GM13977 (cell line): ENCODE measurements at places on chromosomes 2 and 18.
A peak's percentile ranks its signal among the peaks of the same experiment; 100 is the strongest.

DNA sequence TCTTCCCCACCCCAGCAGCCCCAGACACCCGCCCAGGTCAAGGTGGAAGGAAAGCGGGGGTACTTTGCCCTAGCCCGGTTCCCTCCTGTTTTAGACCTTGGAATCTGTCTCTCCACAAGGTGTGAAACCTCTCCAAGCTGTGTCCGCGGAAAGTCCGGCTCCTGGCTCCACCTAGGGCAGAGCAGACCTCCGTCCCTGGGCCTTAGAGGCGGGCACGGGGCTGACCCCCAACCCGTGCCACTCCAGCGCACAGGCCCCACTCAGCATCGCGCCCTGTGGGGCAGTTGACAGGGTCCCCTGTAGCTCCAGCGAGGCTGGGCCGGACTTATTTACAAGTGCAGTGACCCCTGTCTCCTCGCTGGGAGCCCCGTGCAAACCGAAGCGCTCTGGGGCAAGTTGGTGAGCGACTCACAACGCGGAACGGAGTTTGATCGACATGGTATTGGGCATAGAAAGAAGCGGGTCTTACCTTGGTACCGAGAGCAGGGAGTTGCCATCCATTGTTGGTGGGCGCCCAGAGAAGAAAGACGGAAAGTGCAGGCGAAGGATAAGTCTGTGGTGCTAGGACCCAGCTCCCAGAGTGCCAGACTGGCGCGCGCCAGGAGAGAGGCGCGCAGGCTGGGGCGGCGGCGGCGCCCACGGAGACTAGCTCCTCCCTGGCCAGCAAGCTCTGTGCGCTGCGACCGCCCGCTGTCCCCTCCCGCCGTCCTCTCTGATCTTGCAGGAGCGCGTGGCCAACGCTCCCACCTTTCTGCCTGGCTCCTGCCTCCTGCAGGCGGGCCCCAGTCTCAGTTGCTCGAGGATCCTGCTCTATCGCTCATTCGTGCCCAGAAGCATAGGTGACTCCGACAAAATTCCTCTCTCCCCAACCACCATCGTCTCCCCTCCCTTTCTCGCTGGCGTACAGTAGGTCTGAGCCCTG is at the start of gene SPHKAP:
Gene SPHKAP (minus strand): TSS at position 590 of the 922 bp plus-strand sequence. CDS start 89 bp downstream, at position 501.
- no peak for DNase-seq

DNA sequence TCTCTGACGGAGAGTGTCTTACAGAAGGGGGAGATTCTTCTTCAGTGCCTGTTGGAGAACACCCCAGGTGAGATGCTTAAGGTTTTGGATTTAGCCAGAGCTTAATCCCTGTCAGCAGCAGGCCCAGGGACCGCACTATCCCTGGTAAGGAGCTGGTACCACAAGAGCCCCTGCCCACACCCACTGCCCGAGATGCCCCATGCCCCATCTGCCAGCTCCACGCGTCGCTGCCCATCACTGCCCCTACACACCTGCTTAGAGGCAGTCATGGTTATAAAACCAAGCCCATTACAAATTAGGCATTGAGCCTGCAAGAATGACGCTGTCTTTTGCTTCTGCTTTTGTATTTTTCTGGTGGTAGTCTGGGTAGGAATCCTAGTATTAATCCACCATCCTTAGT is 21.7 kb downstream of the CEP68 start:
- DNase-seq: no peak

DNA sequence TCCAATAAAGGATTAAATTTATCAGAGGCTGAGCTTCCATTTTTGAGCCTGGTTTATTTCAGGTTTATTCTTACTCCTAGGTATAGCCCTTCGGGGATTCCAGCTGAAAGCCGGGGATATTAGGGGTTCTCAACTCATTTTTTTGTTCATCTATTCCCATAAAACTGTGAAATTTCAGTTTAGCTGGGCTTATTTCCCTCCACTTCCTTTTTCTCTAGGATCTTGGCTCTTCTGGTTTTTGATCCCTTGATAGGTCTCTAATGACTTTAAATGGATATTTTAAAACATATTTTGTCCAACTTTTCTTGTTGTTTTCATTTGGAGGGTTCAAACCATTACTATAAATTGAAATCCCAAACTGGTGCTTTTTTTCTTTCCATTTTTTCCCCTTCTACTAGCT is 23.6 kb upstream of the ZNF512 start:
- no peak for DNase-seq

DNA sequence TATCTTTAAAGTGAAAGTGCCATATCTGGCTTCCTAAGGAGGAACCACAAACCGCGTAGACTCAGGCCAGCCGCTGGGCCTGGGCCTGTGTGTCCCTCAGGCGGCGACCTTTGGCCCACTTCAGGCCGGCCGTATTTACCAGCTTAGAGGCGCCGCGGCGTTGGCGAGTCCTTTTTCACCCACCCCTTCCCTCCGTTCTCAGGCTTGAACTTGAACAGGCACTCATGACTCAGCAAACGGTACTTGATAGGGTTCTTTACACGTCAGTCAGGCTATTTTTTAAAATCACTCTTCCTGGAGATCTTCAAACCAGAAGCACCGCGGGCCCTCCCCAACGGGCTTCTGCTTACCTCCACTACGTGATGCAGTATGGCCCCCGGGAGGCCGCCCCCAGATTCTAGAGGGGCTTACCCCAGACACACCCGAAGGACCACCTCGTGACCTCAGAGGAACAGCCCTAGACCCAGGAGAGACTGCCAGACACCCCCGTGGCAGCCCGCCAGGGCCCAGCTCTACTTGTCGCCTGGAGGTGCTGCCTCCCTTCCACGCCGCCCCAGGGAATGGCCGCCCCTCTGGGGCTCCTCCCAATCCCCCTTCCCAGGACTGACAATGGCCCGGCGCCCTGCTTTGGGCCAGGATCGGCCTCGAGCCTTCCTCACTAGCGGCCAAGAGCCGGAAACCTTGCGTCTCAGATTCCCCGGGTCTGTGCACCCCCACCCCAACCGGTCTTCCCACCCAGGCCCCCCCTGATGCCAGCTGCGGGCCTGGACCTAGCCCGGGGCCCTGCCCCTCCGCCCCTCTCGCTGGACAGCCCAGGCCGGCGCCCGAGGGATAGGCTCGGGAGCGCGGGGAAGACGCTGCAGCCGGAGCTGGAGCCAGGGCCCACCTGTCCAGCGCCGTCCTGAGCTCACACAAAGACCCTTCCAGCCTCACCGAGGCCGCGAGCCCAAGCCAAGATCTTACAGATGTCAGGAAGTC is 33.8 kb upstream of the IMPA2 start:
- DNase-seq: peak; percentile 70

GRCh38 chr18:56217406-56217805 is 421.0 kb downstream of the TXNL1 start:
- DNase-seq: no peak

- DNase-seq: no peak
These were observed 112.4 kb downstream of the PLEKHA3 start for GRCh38 chr2:178592655-178593054.

GRCh38 chr2:60549928-60550177 is 3.6 kb downstream of the BCL11A start:
- no peak for DNase-seq

DNA sequence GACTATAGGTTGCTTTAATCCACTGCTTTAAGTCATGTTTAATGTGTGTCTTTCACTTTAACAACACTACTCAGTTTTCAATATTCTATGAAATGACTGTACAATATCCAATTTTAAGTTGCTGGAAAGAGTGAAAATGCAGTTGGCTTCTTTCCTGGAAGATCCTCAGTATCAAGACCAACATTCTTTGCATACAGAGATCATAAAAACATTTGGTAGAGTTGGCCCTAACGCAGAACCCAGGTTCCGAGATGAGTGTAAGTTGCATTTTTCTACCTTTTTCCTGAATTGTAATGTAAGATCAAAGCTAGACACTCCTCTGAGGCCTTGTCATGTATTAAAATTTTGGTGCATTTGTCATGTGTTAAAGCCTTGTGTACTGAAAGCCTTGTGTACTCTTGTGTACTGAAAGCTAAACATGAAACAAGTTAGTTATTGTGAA is 42.9 kb upstream of the TNFRSF11A start:
- DNase-seq: no peak

- no peak for DNase-seq
These were observed 123.3 kb downstream of the CTIF start for GRCh38 chr18:48662011-48662661.

DNA sequence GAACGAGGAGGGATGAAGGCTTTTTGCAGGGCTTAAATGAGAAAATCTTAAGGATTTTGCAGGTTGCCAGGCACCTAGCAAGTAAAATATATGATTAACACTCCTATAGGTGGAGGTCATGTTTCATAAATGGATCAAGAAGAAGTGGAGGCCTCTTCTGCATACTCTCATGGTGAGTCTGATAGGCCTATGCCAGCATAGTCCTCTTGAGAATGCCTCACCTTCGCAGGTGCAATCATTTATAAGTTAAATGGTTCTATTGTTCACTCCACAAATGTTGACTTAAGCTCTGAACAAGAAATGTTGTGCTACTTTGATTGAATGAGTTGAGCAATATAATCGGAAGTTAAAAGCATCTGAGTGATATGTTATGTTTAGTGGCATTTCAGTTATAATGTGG is 12.1 kb downstream of the LRRTM1 start:
- no peak for DNase-seq

DNA sequence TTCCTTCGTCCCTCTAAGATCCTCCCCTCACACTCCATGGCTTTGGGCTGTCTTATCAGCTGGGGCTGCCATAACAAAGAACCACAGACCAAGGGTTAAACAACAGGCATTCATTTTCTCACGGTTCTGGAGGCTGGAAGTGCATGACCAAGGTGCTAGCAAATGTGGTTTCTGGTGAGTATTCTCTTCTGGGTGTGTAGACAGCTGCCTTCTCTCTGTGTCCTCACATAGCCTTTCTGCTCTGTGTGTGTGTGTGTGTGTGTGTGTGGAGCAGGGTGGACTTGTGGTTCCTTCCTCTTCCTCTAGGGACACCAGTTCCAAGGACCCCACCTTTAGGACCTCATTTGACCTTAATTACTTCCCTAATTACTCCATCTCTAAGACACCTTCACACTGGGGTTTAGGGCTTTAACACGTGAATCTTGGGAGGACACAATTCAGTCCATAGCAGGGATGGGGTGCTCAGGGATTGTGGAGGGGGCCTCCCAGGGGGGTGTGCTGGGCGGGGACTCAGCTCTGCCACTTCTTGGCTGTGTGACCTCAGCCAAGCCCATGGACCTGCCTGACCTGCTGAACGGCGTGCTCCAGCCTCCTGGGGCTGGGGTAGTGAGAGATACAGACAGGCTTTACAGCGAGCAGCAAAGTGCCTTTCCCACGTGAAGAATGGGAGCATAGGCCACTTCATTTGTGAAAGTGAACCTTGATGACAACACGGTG is 38.0 kb downstream of the ACKR3 start:
- DNase-seq: no peak

- DNase-seq: no peak
These were observed 201.6 kb downstream of the TRIB2 start for GRCh38 chr2:12918138-12918834.

DNA sequence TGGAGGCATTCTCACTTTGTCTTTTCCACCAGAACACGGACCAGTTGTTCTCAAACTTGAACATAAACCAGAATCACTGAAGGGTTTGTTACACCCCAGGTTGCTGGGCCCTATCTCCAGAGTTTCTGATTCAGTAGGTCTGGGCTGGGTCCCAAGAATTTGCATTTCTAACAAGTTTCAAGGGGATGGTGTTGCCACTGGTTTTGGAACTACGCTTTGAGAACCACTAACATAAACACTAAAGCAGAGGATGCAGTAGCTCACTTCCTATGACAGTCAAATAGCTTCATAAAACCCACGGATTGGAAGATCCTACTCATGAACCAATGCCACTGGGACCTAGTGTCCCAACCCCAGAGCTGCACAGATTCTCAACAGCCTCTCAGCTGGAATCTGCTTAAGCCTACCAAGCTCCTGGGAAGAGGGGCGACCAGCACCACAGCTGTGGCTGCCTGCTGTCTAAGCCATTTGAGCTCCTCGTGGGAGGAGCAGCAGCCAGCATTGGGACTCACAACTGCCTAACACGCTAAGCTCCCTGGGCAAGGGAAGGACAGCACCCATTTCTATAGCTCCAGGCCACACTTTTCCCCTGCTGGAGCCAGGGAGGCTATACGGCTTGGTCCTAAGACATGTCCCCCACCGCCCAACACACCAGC is 62.5 kb downstream of the C1D start:
- no peak for DNase-seq

DNA sequence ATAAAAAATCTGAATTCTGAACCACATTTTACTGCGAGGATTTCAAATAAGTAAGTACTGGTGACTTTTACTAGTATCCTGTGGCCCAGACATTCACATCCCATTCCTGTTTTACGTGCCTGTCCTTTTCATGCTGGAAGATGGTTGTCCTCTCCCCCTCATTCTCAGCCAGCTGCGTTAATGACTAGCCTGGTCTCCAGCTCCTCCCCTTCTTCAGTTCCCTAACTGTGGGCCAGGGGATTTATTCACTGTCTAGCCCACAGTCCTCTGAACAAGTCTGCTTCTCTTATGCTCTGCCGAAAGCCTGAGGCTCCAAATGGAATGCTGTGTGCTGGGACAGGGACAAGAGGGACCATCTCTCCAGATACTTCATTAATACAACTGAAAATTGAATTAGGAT is 373.9 kb downstream of the PTPRM start:
- no peak for DNase-seq

- DNase-seq: no peak
These were observed 424.6 kb downstream of the TGIF1 start for GRCh38 chr18:3874581-3874980.

- DNase-seq: no peak
These were observed 9.4 kb upstream of the SOCS6 start for GRCh38 chr18:70279470-70279869.

GRCh38 chr2:28424799-28425463 is 32.3 kb downstream of the FOSL2 start:
- no peak for DNase-seq

DNA sequence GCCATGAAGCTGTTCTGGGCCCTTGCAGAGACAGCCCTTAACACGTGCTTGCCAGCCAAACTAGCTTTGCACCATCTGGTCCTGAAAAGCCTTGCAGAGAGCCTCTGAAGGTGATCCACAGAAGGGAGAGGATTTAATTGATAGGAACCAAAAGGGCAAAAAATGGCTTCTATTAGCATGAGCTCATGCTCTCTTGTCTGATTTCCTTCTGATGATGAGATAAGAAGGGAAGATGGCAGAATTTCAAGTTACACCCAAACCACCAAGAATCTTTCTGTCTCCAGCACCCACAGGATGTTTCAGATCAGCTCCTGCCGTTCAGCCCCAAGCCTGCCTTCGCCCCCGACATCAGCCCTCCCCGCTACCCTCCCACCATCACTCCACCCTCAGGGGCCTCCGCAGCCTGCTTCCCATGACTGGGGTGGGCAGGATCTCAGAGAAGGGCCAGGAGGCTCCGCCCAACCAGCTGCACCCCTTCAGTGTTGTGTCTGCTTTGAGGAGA is 23.4 kb upstream of the GLI2 start:
- DNase-seq: no peak

- no peak for DNase-seq
These were observed 21.7 kb downstream of the SLC39A6 start for GRCh38 chr18:36107477-36107876.
